Activated CD8-positive, alpha-beta memory T cell treated with anti-CD3 and anti-CD28 coated beads, Interleukin-2, amount 50 U/mL, for 4 hours (primary cell): ENCODE measurements at places on chromosomes 6 and 20.

DNA sequence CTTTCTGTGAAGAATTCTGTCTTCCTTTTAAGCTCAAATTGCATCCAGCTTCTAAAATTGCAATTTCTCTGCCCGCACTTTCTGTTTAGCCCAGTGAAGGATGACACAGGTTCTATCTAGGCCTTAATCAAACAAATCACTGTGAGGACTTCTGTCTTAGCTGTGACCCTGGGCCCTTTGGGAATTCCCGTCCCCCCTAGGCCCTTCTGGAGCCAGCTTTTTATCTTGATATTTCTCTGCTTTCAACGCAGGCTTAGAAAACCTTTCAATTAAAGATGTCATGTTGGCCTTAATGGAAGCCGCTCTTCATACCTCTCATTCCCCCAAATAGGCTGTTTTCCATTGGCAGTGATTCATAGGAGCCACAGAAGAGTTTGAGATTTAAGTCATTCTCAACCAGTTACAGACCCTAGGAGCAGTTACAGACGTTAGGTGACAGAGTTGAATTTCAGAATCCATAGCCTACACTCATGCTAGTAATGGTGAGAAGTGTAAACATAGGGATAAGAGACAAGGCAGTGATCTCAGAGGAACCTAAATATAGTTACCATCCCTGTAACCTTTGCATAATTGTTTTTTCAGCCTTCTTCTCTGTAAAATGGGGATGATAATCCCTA lies 74.8 kb upstream of the FLRT3 start:
- no peak for DNase-seq

- no peak for DNase-seq
Measured at GRCh38 chr6:26053992-26054780, 33.0 kb upstream of the HFE start.

- no peak for DNase-seq
Measured at GRCh38 chr6:133704371-133704770, 184.5 kb upstream of the TCF21 start.

GRCh38 chr6:26457264-26457805 lies 420 bp upstream of the BTN2A1 start:
- no peak for DNase-seq

DNA sequence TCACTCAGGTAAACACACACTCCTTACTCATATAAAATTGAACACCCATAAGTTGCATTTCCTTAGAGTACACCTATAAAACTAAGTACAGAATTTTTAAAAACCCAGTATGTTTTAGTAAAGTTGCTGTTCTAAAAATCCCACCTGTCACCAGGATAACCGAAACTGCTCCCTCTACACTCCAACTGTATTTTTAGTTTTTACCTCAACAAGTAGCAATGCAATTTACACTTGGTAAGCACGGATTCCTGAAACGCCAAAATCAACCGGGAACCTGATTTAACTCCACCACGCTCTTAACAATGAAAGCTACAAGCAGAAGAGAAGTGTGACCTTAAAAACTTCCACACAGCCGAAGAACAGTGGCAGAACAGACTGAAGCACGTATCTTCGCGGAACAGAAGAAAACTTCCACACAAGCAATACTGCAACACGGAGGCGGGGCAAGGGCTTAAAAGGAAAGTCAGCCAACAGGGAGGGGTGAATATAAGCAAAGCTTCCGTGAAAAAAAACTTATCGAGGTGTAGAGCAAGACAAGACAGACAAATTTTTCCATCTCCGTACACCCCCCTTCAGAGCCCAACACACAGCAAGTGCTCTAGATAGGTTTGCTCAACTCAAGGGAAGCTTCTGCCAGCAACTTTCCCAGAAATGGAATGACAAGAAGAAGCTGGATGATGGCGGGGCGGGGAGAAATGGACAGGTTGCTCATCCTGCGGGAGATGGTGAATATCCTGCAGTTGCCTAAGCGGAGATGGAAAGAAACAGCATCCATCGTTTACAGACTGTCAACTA lies 1.4 kb downstream of the STAU1 start:
- peak; percentile 70 for DNase-seq

DNA sequence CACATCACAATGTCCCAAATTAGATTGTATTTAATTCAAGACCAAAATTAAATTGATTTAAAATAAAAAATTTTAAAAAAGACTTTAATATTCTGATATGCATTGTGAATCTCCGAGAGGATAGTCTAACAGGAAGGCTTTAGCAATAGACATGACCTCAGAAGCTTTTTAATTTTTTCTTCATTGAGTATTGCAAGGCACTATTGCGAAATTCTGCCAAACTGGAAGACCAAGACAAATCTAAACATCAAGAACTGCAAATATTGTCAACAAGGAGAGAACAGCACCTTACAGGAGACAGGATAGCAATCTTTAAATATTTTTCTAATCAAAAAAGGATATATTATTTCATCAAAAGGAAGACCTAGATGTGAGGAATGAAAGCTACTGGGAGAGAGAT lies 56.9 kb downstream of the BMP5 start:
- no peak for DNase-seq

- no peak for DNase-seq
Measured at GRCh38 chr6:64522859-64523258, 887.3 kb downstream of the PHF3 start.
